Hypothalamus (tissue), 51 donors: ENCODE measurements at places on chromosomes 3 and 15.

DNA sequence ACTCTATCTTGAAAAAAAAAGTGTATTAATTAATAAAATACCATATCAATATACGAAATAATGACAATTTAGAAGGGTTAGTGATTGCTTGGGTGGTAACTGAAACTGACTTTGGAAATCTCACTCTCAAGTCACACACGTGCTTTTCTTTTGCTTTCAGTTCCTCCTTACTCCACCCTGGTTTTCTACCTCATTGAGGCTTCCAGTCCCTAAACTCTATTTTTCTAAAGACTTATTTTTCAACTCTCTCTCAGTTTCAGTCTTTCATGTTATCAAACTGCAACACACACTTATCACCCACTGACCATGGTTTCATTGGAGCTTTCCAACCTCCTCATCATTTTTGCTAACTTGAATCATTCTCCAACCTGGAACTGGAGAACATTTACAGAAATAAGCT, 23.5 kb downstream of the IL12A start:
- no peak for DNase-seq

GRCh38 chr15:90979582-90979981, 14.8 kb downstream of the PRC1 start:
- DNase-seq = no peak

- DNase-seq = no peak
These were observed 46.1 kb downstream of the MBNL1 start for GRCh38 chr3:152314677-152315353.

- DNase-seq = no peak
These were observed 232.3 kb downstream of the TJP1 start for GRCh38 chr15:29589975-29590374.

DNA sequence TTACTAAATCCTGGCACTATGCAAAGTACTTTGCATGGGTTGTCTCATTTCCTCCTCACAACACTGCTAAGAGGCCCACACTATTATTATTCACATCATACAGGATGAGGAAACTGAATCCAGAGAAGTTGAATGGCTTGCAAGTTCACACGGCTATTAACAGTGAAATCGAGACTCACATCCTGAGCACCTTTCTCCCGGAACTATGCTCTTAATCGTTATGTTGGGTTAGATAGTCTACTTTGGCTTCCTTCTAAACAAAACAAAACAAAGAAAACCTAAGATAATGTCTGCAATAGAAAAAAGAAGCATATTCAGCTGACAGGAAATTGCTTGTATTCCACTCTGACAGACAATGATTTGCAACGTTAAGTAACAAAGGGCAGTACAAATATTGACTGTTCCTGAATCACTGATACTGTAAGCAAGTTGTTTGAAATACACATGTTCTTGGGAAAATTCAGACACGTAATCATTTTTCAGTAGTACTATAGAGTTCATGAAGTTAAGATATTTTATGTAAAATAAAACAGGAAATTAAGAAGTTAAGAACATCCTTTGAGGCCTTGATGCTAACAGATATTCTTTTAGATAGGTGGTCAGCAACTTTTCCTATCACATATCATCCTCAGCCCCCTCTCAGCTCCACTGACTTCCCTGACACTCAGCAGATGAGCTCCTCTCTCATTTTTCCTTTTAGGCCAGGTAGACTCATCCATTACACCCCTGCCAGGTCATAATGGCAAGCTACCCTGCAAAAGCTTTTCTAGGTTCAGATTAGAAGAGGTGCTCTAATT, 40.7 kb downstream of the C2CD4B start:
- DNase-seq = no peak

DNA sequence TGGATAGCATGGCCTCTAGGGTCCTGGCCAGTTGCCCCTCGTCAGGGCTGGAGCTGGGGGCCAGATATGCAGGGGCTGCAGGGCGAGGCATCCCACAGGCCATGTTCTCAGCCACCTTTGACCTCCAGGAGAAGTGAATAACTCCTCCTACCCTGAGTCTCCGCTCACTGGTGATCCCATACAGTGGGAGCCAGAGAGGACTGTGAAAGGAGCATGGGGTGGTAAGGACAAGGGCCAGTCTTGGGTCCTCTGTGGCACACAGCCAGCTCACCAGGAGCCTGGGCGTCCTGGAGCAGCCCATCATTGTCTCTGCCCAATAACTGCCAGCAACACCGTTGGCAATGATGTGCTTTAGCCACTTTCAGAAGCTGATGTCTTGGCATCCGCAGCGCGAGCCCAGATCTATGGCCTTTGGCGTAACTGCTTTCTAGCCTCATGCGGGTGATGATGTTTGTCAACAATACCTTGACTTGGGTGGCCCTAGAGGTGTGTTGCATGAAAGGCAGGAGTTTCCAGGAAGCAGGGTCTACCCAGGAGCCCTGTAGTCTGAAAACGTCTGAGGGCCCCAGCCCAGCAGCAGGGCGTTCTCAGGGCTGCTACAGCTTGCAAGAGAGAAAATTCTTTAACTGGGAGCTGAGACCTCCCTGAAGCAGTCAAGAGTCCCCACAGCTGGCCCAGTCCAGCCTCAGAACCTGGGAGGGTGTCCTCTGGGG, 61.1 kb upstream of the IQSEC1 start:
- DNase-seq = no peak

- DNase-seq = no peak
These were observed 15.7 kb downstream of the KIF9 start for GRCh38 chr3:47266709-47267489.

DNA sequence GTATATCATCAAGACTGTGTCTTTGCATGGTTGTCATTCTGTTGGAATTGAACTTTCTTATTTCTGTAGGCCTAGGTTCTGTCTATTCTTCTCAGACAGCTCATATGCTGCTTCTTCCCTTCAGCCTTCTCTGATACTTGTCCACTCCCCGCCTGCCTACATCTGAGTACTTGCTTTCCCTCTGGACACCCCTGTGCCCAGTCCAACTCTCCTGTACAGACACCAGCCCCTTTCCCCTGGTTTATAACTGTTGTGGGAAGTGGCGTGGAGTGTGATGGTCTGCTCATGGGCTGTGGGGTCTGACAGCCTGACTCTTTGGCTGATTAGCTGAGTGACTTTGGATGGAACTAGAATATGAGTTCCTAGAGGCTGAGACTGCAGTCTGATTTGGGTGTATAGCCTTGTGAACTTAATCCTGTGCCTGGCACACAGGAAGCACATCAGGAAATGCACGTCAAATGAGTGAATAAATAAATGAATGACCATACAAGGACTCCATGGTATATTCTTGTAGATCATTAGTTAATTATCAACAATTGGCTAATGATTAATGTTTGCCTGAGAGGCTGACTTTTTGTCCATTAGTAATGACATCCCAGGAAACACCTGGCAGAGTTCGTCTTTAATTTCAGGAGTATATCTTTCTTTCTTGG, 11.8 kb downstream of the CACNA1D start:
- DNase-seq = no peak

DNA sequence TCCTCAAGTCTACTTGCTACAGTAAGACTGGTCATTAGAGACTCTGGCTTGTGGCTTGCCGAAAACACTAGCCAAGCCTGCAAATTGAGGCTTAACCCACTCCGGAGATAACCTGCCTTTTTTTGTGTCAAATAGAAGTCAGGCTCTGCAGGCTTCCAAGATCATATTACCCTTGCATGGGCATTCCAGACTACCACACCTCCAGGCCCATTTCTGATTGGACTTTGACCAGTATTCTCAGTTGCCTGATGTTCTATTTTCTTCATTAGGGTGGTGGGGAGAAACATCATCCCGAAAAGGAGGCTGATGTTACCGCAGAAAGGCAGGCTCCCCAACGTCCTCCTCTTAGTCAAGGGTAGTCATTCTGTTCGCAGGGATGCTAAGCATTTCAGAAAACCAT, 68.1 kb upstream of the FOXP1 start:
- DNase-seq = no peak

GRCh38 chr3:35779611-35780010, 140.3 kb downstream of the ARPP21 start:
- DNase-seq = no peak

- DNase-seq = peak; percentile 20
These were observed at the start of gene PODXL2 for GRCh38 chr3:127628788-127629466. Gene PODXL2 (plus strand): TSS chr3:127629185. CDS start chr3:127629220, 35 bp downstream.

- DNase-seq = no peak
These were observed 40.2 kb upstream of the UBE2E2 start for GRCh38 chr3:23162934-23163333.

DNA sequence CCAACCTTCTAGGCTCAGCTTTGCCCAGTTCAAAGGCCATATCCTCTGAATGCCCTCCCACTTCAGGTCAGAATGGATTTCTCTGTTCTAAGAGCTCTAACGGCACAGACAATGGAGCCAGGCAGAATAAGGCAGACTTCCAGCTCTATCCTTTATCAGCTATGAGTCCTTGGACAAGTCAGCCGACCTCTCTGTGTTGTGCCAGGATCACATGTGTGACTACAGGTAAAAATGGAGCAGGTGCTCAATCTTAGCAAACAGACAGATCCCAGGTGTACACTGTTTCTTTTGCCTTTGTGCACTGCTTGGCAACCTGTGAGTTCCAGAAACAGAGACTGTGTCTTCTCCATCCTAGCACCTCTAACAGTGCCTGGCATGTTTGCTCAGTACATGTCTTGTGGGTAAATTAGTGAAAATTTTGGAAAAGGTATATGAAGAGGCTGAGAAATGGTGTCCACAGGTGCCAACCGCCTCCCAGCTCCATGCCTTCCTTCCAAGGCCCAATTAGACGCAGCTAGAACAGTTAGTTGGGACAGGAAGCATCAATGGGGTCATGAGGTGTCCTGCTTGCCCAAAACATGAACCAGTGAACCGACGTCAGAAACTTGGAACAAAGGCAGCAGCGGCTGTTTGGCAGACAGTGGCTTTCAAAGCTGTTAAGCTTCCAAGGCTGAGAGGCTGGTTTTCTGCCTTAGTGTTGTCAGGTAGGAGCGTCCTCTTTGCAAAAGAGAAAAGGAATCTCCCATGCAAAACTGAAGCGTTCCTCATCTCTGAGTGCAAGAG, 28.7 kb downstream of the TLE3 start:
- DNase-seq = peak; percentile 35

GRCh38 chr3:162390891-162391290, 894.3 kb downstream of the OTOL1 start:
- no peak for DNase-seq

GRCh38 chr3:194572944-194573491, 60.2 kb downstream of the TMEM44 start:
- no peak for DNase-seq

- no peak for DNase-seq
These were observed 167.8 kb downstream of the MYRIP start for GRCh38 chr3:39977058-39977794.

DNA sequence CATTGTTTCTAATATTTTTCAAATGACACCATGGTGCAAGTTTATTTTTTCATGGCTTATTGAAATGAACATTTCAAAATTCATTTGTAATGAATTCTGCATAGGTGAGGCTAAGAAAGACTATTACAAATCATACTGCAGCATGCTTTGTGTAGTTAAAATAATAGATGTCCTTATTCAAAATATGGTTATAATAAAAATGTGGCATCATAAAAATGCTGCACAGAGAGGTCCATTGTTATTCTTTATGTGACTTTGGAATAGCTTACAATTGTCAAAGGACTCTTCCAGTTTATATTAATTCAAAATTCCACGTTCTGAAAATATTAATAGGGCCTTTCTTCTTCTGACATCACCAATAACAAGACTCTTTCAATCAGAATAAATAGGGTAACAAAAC, 222.7 kb downstream of the GAP43 start:
- no peak for DNase-seq

DNA sequence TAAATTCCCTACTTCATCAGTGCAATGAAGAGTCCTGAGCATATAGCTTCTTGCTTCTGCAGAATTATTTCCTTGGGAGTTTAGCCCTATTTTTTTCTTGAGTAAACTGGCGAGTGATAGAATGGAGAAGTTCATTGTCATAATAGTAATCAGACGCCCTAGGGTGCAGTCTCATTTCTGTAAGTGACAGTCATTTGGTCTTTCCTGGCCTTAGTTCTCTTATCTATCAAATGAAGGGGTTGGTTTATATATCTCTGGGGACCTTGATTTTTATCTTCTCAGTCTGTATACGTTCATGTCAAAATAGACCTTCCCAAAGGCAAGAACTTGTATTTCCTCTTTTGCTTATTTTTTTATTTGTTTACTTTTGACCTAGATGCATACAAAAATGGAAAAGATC, 9.9 kb upstream of the ALPK3 start:
- DNase-seq = no peak

- no peak for DNase-seq
These were observed 92.1 kb downstream of the IGF2BP2 start for GRCh38 chr3:185732782-185733181.

GRCh38 chr3:125129512-125129997, 73.8 kb upstream of the HEG1 start:
- DNase-seq = peak; percentile 50

- DNase-seq = no peak
These were observed 64.1 kb upstream of the HEG1 start for GRCh38 chr3:125119752-125120378.

GRCh38 chr3:15889936-15890335, 92.2 kb upstream of the ANKRD28 start:
- no peak for DNase-seq

GRCh38 chr3:128714887-128715491, 11.0 kb upstream of the RAB7A start:
- DNase-seq = no peak

- DNase-seq = no peak
These were observed 10.5 kb upstream of the SCAANT1 start for GRCh38 chr3:63922491-63923199.

DNA sequence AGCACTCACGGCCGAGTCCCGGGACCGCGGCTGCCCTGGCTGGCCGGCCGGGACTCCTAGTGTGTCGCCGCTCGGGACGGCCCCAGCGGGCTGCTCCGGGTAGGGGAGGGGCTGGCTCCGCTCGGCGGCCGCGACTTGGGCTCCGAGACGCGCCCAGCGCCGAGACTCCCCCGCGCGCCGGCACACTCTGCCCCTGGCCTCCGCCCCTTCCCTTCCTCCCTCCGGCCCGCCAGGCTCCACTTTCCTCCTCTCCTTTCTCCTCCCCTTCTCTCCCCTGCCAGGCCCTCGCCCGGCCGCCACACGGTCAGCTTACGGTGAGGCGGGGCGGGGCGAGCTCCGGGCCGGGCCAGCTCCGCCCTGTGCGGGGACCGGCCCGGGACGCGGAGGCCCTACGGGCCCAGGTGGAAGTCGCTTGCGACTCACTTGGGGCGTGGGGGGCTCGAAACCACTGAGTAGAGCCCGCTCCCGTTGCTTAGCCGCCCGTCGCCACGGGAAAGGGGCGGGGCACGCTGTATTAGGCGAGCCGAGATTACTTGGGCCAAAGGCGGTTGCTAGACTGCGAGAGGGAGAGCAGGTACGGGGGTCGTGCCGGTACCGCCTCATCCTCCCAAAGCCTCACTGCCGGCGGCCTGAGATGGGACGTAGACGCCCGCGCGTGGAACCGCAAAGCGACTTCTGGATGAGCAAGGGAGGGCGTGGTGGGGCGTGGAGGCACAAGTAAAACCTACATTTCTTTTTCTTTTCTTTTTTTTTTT, at the start of gene ITGB5:
Gene ITGB5 (minus strand): TSS at position 189 of the 755 bp plus-strand sequence. CDS start 365 bp downstream, outside the sequence.
- peak; percentile 34 for DNase-seq

DNA sequence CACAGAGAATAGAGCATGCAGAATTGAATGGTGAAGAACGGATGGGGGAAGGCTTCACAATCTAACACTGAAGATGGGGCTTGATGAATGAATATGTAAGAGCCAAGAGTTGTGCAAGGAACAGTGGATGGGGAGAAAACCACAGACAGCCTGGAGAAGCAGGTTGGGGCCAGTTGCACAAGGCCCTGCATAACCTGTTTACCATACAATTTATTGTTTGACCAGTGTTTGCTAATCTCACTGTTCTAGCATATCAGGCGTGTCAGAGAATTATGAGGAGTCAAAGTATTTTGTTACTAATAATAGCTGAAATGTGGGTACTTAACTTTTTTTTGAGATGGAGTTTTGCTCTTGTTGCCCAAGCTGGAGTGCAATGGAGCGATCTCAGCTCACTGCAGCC, 36.4 kb downstream of the LINS1 start:
- no peak for DNase-seq

- DNase-seq = no peak
These were observed 7.3 kb upstream of the CACNA1D start for GRCh38 chr3:53486961-53487654.
